Stimulated activated CD4-positive, alpha-beta T cell treated with anti-CD3 and anti-CD28 coated beads, Interleukin-2, amount 100 ng/mL, for 24 hours (primary cell): ENCODE measurements at places on chromosomes 1 and 21.

DNA sequence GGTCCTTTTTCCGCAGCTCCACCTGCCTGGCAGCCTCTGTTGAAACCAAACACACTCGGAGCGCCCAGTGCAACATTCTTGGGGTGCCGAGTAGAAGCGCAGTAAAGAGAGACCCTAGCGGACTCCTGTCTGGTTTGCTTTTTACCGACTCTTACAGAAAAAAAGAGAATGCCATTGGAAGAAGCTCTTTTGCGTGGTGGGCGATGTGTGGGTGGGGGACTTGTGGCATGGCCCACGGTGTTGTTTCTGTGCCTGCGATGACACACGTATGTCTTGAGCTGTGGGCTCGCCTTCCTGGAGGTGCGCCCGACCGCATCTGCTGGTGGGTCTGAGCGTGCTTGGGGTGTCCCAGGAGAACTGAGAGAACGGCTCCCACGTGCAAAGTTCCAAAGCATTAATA lies 7.3 kb upstream of the BARHL2 start:
- no peak for DNase-seq

- DNase-seq: no peak
These were observed 442.3 kb downstream of the LRRIQ3 start for GRCh38 chr1:73755649-73756048.

- DNase-seq: no peak
These were observed 95.4 kb downstream of the C1orf94 start for GRCh38 chr1:34272152-34272551.

DNA sequence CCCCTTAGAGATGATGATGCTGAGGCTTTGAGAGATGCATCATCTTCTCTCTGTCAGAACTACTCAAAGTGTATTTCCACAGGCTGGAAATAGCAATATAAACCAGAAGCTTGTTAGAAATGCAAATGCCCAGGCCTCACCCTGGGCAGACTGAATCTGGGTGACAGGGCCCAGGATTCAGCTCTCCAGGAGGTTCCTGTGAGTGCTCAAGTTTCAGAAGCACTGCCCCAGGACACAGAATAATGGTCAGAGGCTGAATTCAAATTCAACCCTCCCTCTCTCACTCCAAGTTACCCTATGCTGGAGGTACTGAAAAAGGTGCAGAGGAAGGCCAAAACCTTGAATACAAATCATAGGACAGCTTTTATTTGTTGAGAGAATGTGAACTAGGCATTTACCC lies 98.5 kb upstream of the NGF start:
- no peak for DNase-seq

- DNase-seq: no peak
These were observed 82.6 kb downstream of the C1orf21 start for GRCh38 chr1:184469396-184469795.

- DNase-seq: no peak
These were observed 499.9 kb downstream of the NUF2 start for GRCh38 chr1:163821679-163822078.

DNA sequence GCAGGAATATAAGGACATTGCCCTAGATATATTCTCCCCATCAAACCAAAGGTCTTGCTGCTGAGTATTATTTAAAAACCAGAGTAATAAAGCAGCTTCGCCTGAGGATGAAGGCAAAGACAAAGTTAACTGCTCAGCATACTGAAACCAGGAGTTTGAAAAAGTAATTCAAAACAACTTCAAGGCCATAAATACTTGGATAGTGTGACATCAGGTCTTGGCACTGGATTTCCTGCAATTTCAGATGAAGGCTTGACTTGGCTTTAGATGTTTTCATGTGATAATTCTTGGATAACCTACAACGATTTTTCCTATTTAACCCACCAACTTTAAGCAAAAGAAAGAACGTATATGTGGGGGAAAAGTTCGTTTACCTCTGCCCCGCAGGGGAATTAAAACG lies 10.6 kb downstream of the SOD1 start:
- no peak for DNase-seq

DNA sequence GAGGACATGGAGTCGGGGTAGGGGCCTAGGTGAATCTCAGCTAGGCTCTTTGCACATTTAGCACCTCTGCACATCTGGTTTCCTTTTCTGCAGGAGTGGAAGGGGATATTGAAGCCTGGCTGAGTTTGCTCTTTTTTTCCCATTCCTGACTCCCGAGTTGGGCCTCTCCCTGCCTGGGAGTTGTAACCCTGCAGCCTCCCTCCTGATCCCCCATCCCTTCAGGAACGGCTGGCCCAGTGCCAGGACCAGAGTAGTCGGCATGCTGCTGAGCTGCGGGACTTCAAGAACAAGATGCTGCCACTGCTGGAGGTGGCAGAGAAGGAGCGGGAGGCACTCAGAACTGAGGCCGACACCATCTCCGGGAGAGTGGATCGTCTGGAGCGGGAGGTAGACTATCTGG lies 836 bp downstream of the OLFML3 start:
- DNase-seq: no peak

- peak; percentile 57 for DNase-seq
These were observed 7.0 kb upstream of the C1orf174 start for GRCh38 chr1:3907031-3907534.

- DNase-seq: no peak
These were observed 1244.8 kb upstream of the TMPRSS15 start for GRCh38 chr21:19648391-19648790.

DNA sequence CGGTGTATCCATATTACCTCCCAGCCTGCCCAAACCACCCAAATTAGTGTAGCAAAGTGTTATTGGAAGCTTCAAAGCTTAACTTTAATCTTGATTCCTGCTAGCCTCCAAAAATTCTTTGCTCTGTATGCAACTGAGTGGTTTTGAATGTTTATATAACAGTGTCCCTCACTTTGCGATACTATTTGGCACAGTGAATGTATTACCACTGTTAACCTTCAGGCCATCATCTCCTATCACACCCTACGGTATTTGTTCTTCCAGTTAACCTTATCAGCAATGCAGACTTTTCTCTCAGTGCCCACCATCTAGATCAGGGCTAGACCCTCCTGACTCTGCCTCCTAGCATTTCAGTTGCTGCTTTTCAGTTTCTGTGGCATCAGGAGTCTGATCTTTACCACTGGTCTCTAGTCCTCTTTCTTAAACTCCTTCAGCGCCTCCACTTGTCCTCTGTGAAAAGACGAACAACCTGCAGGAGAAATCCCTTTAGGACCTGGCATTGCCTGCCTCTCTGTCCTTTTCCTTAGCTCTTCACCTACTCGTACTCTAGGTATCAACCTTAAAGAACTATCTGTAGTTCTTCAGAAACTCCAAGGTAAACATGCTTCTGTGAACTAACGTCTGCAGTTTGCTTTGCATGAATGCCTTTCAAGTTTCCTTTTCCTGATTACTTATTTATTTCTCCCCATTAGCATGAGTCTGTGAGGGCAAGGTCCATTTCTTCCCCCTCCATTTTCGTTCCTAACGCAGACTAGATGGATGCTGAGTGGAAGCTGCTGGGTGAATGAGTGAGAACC lies 71.7 kb downstream of the SNX7 start:
- no peak for DNase-seq

DNA sequence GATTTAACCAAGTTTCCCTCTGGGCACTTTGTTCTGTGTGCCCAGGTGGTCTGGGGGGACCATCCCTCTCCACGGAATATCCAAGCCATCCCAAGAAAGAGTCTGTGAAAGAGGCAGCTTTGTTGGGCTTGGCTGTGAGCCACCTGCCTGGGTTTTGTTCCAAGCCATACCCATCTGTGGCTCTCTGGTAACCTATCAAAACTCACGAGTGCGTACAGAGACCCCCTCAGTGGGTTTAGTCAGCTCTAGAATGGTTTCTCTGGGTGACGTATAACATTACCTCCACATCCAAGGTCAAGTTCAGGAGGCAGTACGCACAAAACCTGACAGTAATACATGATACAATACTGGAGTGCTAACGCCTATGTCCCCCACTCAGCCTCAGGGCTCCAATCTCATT lies 54.2 kb downstream of the DNTTIP2 start:
- no peak for DNase-seq

DNA sequence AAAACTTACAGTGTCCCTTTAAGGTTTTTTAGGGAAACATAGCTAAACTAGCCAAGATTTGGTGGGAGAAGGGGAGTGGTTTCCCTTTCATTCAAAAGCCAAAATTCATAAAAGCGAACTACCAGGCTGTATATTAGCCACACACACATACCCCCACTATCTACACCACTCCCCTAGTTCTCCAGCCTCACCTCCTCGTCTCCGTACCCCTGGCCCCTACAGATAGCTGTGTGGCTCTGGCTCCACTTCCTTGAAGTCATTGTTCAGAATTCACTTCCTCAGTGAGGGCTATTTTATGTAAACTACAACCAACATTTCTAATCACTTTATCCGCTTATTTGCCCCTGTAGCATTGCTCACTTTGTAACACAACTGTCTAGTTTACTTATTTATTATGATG lies 5.3 kb upstream of the DPH5 start:
- DNase-seq: no peak

DNA sequence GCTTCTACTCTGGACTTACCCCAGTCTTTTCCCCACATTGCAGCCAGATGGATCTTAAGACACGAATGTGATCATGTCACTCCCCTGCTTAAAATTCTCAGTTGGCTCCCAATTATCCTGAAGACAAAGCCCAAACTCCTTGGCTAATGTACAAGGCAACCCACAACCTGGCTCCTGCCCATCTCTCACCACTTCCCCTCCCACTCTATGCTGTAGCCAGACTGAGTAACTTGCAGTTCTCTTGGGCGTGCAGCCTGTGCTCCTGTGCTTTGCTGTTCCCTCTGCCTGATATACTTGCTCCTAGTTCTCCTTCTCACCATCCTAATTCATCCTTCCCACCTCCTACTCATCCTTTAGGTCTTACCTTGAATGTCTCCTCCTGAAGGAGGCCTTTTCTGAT lies 56.2 kb downstream of the LGR6 start:
- DNase-seq: no peak

- peak; percentile 66 for DNase-seq
These were observed at the start of gene SLC6A9 for GRCh38 chr1:44031252-44032169. SLC6A9 (minus strand) TSS chr1:44031462; CDS start chr1:44024277, 7,185 bp downstream.

DNA sequence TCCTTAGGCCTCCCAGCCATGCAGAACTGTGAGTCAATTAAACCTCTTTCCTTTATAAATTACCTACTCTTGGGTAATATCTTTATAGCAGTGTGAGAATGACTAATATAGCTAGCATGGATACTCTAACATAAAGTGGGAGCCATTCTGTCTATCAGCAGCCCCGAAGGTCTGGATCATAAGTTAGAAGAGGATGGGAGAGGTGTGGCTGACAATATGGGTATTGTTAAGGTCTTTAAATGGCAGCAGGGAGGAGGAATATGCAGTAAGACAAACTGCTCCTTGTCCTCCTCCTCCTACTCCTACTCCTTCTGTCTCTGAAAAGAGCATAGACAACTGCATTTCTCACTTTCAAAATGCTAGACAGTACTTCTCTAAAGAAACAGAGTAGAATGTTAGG lies 214.0 kb upstream of the C1orf87 start:
- DNase-seq: no peak

GRCh38 chr1:177755851-177756560 lies 213.9 kb downstream of the SEC16B start:
- no peak for DNase-seq

DNA sequence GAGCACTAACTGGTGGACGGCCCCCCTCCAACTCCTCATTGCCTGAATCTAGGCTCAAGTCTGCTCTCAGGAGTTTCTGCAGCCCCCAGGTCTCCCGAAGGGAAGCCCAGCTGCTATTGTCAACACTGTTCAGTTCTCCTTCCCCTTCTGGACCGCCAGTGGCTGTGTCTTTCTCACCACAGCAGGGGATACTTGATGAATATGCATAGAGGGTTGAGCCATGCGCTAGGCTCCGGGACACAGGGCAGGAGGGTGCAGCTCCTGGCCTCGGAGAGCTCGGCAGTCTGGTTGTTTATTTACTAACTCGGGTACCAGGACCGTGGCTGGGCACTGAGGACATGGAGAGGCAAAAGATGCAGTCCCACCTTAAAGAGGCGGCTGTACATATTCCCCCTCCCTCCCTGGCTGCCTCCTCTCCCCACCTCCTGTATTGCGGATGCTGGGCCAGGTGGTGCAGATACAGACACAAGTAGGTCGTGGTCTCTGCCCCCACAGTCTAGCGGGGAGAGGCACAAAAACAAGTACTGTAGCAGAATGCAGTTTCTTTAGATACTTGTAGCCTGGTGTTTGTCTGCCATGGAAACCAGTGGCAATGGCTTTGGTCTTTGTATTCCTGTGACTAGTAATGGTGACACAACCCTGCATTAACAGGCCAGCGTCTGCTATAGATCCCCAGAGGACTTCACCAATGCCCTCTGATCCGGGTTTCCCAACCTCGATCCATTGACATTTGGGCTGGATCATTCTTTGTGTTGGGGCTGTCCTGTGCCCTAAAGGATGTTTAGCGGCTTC lies 26.2 kb downstream of the ARHGEF10L start:
- DNase-seq: no peak

GRCh38 chr1:207698822-207699483 lies 52.9 kb upstream of the CD46 start:
- DNase-seq: peak; percentile 20

- DNase-seq: no peak
These were observed 9.2 kb upstream of the TNNI1 start for GRCh38 chr1:201430776-201431175.

DNA sequence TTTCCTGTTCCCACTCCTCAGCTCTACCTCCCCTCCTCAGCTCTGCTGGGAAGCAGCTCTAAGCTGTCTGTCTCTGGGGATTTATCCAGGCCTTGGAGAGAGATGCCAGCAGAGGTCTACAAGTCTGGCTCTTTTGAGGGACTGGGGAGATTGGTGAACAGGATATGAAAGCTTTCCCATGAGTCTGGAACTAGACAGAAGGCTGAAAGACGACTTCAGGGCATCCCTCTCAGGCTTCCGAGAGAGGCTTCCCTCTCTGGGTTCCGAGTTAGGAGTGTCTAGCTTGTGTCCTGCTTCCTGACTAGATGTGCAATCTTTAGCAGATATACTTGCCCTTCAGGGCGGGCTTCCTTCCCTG lies 733 bp downstream of the TMEM35B start:
- DNase-seq: no peak

DNA sequence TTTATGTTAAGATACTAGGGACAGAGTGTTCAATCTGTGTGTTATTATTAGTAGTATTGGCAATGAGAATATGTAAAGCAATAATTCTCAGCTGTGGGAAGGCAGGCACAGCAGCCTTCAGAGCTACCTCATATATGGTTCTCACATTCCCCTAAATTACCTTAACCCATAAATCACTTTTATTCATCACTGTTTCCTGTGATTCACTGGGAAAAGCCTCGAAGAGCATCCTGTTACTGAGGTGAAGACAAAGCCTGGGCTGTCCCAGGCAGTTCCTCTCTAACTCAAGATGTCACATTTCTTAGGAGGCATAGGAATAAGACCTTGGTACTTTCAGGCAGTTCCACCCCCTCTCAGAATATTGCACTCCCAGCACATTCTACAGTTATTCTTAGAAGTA lies 965.7 kb downstream of the NCAM2 start:
- no peak for DNase-seq

- DNase-seq: no peak
These were observed 253.1 kb upstream of the ADGRL4 start for GRCh38 chr1:79259390-79260336.

- DNase-seq: no peak
These were observed 152.0 kb upstream of the GRIK3 start for GRCh38 chr1:37186246-37186756.

GRCh38 chr1:221841251-221841982 lies 99.5 kb upstream of the DUSP10 start:
- DNase-seq: no peak

- no peak for DNase-seq
These were observed 10.3 kb downstream of the NBL1 start for GRCh38 chr1:19654386-19654785.

GRCh38 chr1:2314803-2315673 lies 76.3 kb downstream of the MORN1 start:
- peak; percentile 67 for DNase-seq

- no peak for DNase-seq
These were observed 80.1 kb downstream of the FCRL5 start for GRCh38 chr1:157472056-157472701.
